Fibroblast of the conjunctiva (primary cell): ENCODE measurements at places on chromosomes 1 and 21.
A peak's percentile ranks its signal among the peaks of the same experiment; 100 is the strongest.

GRCh38 chr21:25406887-25407579 lies 200.2 kb downstream of the MRPL39 start:
- no peak for DNase-seq

DNA sequence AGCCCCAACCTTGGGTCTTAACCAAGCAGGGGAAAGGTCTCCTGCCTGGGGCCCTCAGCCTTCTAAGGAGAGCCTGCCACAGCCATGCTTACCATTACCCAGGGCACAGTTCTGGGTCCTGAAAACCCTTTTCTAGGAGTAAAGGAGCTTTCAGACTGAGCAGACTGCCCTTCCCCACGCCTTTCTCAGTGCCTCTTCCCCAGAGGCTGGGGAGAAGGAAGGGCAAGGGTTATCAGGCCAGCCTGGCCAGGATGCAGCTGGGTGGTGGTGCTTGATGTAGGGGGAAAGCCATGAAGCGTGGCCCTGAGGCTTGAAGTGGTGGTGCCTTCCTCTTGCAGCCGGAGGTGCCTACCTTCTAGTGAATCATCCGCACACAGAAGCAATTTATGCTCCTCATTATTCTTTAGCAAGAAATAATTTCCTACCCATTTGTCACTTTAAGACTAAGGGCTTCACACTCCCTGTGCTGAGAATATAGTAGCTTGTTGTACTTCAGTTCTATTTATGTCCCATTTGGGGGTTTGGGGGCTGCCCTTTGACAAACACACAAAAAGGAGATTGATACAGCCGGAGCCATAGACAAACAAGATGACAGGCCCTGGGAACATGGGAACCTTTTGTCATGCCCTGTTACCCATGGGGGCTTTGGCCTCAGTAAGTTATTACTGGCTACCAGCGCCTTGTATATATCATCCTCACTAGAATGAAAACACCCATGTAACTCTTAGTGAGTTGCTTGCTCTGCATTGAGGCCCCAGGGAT lies 40.7 kb downstream of the MAN1C1 start:
- no peak for DNase-seq

DNA sequence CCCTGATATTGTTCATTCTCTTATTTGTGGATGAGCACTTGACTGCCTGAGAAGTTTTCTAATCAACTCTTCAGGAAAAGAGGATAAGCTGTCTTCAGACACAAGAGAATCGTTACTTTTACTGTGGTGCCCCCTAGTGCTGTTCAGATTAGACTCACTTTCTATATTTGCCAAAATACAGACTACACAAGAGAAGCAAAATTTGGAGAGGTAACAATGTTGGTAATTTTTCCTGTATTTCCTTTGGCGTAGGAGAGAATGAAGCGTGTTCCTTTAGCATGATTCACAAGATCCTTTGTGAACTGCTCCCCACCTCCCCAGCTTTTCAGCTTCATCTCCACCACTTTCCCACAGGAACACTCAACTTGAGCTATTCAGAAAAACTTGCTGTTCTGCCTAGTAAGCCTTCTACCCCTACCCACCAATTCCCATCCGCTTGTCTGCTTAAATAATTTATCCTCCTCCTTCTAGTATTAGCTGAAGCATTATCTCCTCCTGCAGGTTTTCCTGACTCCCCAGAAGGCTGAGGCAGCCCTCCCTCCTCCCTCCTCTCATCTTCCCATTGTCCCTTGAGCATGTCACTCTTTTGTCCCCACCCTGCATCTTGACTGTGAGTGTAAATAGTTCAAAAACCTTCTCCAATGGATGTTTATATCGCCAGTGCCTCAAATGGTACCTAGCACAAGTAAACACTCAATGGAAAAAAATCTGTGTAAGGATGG lies 4.5 kb downstream of the TNFSF4 start:
- DNase-seq, result peak; percentile 81

DNA sequence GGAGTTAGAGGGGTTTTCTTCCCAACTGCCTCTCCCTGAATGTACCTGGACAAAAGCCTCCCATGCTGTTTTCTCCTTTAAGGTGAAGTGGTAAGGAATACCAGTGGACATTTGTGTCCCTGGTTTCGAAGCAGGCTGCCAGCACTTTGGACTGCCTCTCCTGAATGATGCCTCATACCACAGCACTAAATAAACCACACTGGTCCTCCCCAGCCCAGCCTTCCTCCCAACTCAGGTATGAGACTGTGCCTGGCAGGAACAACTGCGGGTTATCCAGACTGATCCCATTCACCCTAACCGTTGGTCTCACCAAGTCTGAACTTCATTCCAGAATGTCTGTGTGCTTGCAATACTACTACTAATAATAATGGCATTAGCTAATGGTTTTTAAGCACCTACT lies 9.3 kb downstream of the COQ8A start:
- DNase-seq, result no peak

DNA sequence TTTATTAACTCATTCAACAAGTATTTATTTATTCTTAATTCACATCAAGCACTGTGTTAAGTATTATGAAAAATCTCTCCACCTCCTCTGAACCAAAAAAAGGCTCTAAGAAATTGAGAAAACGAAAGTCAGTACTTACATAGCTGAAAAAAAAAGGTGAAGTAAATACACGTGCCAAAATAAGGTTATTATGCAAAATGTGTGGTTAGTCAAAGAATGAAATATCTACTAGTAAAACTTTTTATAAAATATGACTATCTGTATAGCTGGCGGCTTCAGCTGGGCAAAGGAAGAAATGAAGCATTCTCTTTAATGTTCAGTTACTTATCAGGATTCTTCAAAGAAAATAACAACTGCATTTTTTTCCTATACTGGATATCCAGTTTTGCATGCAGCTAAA lies 35.5 kb upstream of the ASPM start:
- no peak for DNase-seq

DNA sequence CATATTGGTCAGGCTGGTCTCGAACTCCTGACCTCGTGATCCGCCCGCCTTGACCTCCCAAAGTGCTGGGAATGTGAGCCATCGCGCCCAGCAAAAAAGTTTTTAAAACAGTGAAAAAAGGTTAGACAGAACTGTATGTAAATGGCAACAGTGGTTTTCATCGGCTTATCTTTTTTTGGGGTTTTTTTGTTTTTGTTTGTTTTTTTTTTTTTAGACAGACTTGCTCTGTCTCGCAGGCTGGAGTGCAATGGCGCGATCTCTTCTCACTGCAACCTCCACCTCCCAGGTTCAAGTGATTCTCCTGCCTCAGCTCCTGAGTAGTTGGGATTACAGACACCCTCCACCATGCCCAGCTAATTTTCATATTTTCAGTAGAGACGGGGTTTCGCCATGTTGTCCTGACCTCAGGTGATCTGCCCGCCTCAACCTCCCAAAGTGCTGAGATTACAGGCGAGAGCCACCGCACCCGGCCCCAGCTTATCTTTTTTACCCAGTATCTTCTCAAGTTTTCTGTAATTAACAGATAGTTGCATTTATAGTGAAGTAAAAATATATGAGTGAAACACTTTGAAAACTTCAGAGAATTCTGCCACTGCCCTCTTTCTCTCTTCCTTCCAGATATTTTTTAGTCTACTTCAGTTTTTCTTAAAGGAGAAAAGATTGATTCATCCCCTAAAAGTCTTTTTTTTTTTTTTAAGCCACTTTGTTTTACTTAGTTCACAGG lies 13.1 kb downstream of the TIMM17A start:
- DNase-seq, result no peak

DNA sequence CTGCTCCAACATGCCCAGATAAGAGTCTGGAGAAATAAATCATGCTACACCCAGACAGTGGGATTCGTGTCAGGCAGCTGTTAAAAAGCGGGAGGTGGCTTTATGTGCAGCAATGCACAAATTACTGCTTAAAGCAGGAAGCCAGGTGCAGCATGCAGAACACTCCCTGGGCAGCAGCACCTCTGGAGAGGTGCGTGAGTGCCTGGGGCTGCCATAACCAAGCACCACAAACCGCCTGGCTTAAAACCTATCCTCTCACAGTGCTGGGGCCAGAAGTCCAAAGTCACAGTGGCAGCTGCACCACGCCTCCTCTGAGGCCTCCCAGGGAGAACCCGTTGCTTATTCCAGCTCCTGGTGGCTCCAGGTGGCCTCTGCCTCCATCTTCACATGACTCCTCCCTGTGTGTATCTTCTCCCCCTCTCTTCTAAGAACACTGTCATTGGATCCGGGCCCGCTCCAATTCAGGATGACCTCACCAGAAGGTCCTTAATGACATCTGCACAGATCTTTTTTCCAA lies 115.6 kb downstream of the SIK1 start:
- no peak for DNase-seq

- no peak for DNase-seq
Observed at GRCh38 chr1:19165501-19165900, 44.6 kb downstream of the UBR4 start.

- no peak for DNase-seq
Observed at GRCh38 chr1:159556931-159557369, 21.1 kb upstream of the OR10J5 start.

GRCh38 chr1:214638997-214639396 lies 36.0 kb downstream of the CENPF start:
- no peak for DNase-seq

- no peak for DNase-seq
Observed at GRCh38 chr1:12475101-12475500, 142.9 kb downstream of the DHRS3 start.

DNA sequence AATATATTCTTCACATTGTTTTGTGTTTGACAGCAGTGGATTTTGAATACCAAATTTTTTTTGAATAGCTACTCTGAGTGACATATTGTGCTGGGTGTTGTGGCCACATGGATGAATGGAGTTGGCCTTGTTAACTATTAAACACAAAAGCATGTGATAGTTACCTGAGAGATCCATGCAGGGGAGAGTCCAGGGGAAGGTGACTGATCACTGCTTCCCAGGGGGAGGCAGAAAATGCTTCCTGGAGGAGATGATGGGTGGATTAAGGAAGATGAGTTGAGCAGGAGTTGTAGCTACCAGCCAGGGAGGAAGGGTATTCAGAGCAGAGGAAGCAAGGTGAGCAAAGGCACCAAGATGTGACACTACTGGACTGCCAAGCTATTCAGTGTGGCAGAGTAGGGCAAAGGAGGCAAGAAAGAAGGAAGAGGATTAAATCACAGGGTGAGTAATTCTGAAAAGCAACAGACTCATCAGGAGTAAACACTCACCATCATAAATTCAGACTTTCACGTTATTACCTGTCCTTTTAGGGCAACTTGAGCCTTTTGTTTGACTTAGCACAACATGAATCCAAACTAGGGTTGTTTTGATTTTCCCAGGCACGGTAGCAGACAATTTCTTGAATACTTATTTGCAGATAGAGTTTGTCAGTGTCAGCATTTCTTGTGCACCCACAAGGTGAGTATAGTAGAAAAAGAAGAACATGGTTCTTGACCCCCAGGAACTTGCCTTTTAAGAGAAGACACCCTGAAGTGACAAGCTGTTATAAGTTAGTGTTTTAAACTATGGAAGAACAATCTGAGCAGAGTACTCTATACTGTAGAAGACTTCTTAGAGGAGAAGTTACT lies 4.2 kb downstream of the CD46 start:
- DNase-seq, result no peak

- no peak for DNase-seq
Observed at GRCh38 chr1:162716552-162716951, 74.0 kb upstream of the HSD17B7 start.

DNA sequence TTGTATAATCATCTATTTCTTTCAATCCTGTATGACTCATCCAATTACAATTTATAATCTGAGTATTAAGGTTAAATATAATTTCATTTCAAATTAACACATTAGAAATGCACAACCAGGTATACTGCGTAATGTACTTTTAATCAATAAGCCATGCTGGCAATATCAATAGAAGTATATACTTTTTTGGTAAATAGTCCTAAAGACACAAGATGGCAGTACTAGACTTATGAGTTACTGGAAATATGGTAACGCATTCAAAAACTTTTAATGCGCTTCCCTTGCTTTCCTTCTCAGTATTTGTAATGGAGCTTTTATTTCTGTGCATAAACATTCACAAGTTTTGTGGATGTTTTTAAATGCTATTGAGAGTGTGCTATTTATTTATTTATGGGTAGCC lies 1162.0 kb upstream of the TMPRSS15 start:
- peak; percentile 1 for DNase-seq

GRCh38 chr21:21183092-21183491 lies 184.9 kb downstream of the NCAM2 start:
- no peak for DNase-seq

- peak; percentile 52 for DNase-seq
Observed at GRCh38 chr1:70486676-70487458, 75.8 kb downstream of the CTH start.

GRCh38 chr1:29683472-29683871 lies 447.1 kb downstream of the PTPRU start:
- DNase-seq, result no peak

DNA sequence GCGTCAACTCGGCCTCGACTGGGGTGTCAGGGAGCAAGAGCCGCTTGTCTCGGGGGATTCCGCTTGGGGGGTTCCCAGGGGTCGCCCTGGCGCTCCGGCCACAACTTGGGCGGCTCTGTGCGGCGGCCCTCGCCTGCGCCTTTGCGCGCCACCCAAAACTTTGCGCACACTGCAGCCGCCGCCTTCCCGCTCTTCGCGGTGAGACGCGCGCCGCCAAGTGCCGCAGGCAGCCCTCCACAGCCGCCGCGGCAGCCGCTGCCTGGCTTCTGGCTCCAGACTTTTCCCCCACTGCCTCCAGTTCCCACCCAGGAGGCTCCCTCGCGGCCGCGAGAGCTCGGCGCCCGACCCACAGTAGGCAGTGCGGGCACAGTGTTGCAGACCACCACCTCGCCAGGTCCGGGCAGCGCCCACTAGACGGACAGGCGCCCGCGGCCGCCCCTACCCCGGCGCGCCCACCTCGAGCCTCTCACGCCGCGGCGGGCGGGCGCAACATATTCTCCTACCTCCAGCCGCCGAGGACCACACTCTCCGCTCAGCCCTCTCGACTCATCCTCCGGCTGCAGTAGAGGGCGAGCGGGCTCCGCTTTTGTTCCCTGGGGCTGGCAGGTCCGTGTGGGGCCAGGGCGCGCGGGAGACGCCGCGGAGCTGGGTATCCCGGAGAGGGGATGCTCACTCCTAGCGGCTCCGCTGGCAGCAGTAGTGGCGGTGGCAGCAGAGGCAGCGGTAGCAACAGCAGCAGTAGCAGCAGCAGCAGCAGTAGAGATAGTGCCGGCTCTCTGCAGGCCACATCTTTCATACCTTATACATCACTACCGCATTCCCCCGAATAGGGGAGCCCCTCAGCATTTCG lies 296.6 kb downstream of the OMA1 start:
- DNase-seq, result no peak

DNA sequence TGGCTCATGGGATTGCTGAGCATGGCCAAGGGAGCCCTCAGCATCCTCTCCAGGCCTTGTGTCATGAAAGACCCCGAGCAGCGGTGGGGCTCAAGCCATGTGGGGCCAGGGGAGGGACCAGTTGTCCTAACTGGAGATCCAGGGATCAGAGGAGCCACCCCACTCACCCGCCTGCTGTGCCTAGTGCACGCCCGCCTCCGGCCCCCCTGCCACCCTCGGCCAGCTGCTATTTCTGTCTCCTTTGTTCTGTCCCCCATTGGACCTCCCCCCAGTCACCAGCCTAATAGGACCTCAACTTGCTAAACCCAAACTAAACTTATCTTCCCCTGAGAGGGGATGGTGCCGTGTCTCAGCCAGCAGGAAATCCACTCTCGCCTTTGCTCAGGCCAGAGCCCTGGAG lies 44.4 kb downstream of the TP73 start:
- DNase-seq, result no peak

- DNase-seq, result no peak
Observed at GRCh38 chr21:24628046-24628445, 979.2 kb downstream of the MRPL39 start.

GRCh38 chr1:17856496-17857108 lies 101.5 kb downstream of the ACTL8 start:
- DNase-seq, result no peak
